ENCODE measurements at places on chromosomes 7 and 10.
A peak's percentile ranks its signal among the peaks of the same experiment; 100 is the strongest.

DNA sequence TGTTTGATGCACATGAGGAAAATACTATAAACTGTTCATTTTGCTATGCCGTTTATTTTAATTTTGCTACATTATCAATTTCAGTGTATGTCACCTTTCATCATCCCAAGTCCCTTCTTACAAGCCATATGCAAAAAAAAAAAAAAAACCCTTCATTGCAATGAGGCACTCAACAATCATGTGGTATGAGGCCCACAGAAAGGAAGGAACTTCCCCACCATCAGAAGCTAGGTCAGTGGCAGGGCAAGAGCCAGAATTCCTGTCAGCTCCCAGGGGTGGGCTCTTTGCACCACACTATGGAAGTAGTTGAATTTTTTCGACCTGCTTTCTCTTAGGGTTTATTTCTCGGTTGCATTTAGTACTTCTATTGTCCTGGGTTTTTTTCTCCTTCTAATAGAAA is 75.4 kb downstream of the NOC3L start:
- DNase-seq, result no peak

DNA sequence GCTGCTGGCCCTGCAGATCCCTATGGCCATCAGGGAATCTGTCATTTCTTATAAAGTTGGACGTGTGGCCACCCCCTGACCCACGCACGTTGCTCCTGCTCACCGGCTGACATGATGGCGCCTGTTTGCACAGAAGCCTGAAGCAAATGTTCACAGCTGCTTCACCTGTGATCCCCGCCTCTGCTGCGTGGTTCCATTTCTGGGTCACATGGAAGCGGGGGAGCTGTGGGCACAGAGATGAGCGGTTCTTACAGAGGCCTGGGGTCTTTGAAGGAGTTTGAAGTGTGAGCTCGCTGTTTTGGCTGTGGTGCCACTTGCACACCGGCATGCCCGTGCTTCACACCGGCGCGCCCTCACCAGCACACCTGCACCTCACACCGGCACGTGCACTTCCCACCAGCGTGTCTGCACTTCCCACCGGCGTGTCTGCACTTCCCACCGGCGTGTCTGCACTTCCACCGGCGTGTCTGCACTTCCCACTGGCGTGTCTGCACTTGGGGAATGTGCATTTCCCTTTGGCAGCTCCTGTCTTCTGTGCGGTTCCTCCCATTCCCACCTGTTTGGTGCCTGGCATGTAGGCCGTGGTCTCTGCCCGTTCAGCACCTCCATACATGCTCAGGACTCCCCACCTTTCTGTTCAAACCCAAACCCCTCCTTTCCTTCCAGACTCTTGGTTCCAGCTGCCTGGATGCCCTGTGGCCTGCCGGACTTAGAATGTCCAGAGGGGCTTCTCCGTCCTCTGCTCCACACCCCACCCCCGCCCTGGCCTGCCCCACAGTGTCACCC is 86.7 kb downstream of the INPP5A start:
- DNase-seq, result no peak

DNA sequence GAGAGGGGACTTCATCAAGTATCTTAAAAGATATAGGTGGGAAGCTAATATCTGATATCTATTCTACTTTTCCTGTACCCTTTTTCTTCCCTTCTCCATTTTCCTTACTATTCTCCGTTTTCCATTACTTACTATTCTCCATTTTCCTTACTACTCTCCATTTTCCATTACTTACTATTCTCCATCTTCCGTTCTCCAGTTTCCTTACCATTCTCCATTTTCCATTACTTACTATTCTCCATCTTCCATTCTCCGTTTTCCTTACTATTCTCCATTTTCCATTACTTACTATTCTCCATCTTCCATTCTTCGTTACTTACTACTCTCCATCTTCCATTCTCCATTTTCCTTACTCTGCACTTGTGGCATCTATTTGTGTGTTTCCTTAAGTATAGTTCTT is 39.3 kb downstream of the STEAP4 start:
- no peak for DNase-seq

DNA sequence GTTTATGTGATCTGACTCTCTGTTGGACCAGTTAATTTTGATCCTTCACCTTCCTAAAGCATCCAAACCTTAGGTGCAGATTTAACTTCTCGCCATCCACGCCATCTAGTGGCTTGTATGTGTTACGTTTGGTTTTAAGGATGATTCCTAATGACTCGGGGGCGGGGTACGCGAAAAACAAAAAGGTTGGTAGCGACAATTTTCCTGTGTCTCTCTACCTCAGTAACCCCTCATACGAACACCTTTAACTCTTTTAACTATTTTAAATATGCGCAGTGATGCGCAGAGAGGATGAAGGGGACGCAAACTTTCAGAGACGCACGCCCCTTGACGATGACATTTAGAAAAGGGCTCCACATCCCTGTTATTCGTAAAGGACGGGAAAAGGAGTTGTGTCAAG is 714 bp upstream of the KCND2 start:
- DNase-seq, result no peak

- no peak for DNase-seq
Measured at GRCh38 chr10:90561666-90562065, 296.2 kb downstream of the HTR7 start.

DNA sequence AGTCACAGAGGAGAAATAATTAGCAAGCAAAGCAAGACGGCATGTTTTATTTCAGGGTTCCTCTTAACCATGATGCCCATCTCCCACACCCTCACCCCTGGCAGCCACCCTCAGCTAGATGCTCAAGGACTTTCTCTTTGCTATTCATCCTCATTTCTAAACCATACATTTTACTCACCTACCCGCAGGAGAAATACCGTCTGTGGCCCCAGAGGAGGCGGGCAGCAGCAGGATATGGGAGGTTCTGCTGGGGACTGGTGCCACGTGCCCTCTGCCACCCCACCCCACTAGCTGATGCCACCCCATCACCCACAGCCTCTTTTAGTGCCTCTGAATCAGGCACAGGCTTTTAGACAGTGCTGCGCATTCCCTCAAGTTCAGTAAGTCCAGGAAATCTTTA is 168.7 kb upstream of the ITGB1 start:
- DNase-seq, result peak; percentile 46

DNA sequence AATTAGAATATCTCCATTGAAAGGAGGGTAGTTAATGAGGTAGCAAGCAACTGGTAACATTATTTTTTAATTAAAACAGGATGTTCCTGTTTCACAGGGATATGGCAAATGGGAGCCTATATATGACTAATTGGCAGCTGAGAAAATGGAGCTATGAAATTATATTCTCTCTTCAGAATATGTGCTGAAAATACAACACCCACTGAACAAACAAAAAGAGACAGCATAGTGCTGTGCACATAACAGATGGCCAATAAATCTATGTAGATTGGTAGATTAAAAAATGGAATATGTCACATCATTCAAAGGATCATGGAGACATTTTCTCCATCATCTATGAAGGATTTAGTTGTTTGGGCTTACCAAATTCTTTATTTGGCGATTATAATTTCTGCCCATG is 362.0 kb downstream of the GPR37 start:
- no peak for DNase-seq

GRCh38 chr7:80724249-80724871 is 85.9 kb downstream of the CD36 start:
- no peak for DNase-seq

DNA sequence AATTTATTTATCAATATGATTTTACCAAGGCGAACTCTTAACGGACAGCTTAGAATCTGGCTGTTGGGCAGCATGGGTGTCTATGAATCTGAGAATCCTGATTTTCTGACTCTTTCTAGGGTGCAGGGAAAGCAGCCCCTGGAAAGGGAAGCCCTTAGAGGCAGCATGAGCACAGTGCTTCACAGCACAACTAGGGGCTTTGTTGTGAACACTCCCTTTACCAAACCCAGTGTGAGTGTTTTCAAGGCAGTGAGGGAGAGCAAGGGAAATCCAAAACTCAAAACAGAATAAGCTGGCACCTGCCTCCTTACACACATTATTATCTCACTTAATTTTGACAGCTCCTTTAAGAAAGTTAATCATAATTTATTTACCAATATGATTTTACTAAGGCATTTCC is 116.3 kb upstream of the CSTF2T start:
- DNase-seq, result no peak

DNA sequence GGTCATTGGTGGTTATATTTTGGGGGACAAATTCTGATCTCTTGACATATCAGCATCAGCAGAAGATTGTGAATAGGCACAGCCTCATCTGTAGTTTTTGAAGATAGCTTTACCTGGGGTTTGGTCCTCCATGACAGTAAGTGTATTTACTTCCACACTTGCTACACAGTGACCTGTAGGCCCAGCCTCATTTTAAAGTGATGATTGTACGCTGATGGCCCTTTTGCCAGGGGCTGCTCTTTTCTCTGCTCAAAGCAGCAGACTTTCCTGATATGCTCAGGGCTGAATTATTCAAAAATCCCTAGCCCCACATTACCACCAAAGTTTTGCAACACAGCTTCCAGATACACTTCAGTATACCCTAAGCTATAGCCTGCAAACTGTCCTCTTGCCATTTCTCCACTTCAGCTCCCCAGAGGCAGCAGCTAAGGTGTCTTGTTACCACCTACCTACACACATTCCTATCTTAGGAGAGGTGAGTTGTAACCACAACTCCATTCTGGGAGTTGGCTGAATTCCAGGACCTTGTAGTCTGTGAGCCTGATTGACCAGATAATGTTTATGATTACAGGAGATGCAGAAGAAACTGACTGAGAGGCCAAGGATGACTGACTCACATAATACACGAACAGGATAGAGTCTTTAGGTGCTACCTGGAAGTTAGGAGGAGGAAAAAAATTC is 6.0 kb downstream of the ASB4 start:
- no peak for DNase-seq

DNA sequence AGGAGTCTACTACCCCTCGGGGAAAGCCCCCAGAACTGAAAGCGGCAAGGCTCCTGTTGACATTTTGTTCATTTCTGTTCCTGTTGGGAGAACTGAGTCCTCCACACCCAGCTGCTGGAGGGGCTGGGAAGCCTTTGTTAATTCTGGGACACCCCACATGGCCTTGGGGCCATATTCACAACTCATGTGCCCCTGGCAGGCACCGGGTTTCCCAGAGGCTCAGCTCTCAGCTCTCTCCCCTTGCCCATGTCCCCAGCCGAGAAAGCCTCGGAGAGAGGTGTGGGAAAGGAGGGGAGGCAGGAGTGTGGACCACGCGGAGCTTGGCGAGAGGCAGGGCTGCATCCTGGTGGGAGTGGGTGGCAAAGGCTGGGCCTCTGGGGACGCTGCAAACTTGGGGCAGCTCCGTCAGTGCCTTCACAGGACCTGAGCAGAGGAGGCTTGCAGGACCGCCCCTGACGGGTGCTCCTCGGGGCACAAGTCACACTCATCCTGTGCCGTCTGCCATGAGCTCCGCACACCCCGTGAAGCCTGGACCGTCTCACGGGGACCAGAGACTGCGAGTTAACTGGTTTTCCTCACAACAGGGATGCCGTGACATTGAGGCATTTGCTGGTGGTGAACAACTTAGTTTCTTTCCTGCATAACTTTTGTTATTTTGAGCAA is 140.9 kb downstream of the DNAJB6 start:
- peak; percentile 10 for DNase-seq

All from CD4-positive, alpha-beta T cell treated with Interleukin-2 at 100 ng/mL for 4 hours (primary cell).